NCI-H524 (cell line): ENCODE measurements at places on chromosomes 3 and 15.

- no peak for DNase-seq
Measured at GRCh38 chr15:70589221-70589620, 174.1 kb downstream of the UACA start.

DNA sequence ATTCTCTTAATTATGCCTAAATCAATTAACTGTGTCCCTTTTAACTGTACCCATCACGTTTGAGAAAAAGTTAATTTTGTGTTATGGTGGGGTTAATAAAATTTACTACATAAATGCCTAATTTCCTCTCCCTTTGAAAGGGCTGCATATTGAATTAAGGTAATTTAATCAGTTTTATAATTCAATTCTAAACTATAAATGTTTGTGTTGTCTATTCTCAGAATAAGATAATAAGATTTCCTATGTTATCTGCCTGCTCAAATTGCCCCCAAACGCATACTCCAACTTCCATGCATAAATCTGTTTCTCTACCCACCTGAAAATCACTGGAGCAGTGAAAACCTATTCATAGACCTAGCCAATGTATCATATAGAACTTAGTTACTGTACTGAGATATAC lies 1716.1 kb downstream of the SI start:
- DNase-seq, result no peak

- DNase-seq, result no peak
Measured at GRCh38 chr15:44999105-44999504, 23.9 kb upstream of the SORD start.

DNA sequence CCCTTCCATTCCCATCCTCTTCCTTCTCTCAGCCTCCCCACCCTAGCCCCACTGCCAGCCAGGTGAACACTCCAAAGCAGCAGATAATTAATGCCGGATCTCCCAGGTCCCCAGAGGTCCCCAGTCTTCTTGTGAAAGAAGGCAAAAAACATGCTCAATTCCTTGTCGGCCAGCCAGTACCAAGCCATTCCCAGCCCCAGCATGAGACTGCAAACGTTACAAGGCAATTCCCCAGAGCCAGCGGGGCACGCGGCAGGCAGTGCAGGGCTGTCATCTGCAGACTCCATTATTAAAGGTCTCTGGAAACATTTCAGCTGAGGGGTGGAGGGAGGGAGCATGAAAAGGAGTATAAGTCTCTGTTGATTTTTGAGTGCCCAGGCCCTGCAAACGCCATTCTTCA lies 117.8 kb downstream of the XXYLT1 start:
- no peak for DNase-seq

- DNase-seq, result peak; percentile 73
Measured at GRCh38 chr3:66910266-66911055, 87.6 kb upstream of the KBTBD8 start.

GRCh38 chr3:71127052-71127831 lies 456.3 kb downstream of the FOXP1 start:
- no peak for DNase-seq

- DNase-seq, result no peak
Measured at GRCh38 chr3:62090519-62090918, 282.8 kb downstream of the FEZF2 start.

DNA sequence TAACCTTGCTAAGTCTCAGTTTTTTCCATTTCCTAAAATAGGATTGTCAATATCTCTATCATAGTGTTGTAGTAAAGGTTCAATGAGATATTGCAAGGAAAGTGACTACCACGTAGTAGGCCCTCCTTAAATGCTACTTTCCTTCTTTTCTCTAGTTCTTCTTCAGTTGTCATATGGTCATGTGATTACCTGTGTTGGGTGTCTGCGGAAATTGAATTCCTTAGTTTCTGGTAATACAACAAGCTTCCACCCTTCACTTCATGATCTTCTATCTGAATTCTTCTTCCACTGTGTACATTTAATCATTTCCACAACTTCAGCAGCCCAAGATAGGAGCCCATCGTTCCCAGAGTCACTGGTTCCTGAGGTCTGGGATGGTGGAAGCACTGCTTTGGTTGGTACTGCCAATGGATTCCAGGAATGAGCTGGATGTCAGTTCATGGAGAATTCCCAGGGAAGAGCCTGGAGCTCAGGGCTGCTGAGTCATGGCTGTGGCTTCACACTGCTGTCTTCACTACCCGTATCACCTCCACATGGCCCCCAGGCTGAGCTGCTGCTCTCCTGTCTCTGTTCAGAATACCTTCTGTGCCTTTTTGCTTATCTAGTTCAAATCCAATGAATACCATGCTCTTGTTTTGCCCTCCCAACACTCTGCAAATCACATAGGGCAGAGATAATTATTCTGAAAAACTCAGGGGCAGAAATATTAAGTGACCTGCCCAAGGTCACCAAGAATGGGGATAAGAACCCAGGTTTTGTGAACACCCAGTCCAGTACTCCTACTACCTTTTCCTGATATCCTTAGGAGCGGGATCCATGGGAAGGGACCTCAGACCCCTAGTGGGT lies 98.6 kb downstream of the RPL39L start:
- DNase-seq, result no peak

DNA sequence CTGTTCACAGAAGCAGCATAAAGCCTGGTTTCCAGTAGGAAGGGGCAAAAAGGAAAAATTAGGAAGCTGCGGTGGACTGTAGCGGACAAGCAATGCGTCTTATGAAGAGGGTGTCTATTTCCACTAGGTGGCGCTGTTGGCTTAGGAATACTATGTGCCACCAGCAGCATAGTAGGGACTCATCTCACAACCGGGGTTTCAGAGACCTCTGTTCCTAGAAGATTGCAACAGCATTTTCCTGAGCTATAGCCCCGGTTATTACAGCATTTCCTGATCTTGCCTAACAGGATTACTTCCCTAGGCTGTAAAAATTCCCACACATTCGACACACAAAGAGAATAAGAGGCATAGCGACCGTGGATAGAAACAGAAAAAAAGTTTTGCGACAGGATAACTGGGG lies 683.0 kb downstream of the TBL1XR1 start:
- DNase-seq, result peak; percentile 31

GRCh38 chr3:10515884-10516495 lies 10.6 kb upstream of the ATP2B2 start:
- DNase-seq, result no peak
